ENCODE measurements at places on chromosomes 2 and 18.
A peak's percentile ranks its signal among the peaks of the same experiment; 100 is the strongest.

GRCh38 chr2:25903216-25903776 is 25.0 kb upstream of the ASXL2 start:
- no peak for DNase-seq

GRCh38 chr18:60649107-60649506 is 276.5 kb upstream of the MC4R start:
- no peak for DNase-seq

DNA sequence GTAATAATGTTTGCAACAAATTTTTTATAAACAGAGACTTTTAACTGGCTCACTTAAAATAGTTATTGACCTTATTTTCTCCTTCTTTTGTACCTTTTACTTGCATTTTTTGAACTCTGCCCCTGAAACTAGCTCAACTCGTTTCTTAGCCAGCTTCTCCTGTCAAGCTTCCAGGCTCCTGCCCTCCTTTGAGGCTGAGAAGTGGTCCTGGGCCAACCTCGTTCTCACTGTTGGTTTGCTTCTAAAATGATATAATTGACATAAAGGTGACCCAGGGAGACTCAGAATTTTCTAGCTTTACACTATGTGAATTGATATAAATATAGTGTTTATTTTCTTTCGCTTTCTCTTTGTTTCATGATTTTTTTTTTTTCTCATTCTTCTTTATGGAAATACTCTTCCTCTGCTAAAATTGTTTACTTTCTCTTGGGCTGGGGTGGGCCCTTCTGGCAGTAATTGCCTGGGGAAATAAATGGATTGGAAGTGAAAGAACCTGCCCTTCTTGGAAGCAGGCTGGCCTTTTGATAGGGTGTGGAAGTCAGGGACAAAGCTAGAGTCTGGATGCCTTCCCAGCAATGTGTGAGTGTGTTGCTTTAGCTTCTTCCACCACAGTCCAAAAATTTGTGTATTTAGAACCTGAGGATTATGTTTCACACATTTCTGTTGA is 30.7 kb downstream of the GPD2 start:
- peak; percentile 37 for DNase-seq

GRCh38 chr18:58228762-58229161 is 184.7 kb downstream of the NEDD4L start:
- DNase-seq: no peak

DNA sequence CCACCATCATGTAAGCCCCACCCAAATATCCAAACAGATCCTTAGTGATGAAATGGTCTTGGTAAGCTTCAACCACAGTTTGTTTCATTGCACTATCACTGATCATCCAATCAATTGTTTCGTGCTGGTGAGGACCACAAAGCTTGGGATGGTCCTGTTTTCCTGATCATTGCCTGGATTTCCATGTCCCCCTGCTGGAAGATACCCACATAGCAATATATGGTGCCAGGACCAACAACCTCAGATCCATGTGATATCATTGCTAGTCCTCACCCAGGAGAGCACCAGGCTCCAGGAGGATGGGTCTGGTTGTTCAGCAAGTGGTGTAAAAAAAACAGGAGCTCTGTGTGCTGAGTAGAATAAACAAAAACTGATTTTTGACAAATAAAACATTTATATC is 206.5 kb upstream of the SH3BP4 start:
- DNase-seq: no peak

- DNase-seq: no peak
These were observed 311.3 kb upstream of the KLHL29 start for GRCh38 chr2:23073671-23074070.

Data from left hindlimb (tissue), 1 donor.